ENCODE measurements at places on chromosomes 2 and 18.

- no peak for DNase-seq
Measured at GRCh38 chr2:241049739-241050623, 51.6 kb downstream of the SNED1 start.

DNA sequence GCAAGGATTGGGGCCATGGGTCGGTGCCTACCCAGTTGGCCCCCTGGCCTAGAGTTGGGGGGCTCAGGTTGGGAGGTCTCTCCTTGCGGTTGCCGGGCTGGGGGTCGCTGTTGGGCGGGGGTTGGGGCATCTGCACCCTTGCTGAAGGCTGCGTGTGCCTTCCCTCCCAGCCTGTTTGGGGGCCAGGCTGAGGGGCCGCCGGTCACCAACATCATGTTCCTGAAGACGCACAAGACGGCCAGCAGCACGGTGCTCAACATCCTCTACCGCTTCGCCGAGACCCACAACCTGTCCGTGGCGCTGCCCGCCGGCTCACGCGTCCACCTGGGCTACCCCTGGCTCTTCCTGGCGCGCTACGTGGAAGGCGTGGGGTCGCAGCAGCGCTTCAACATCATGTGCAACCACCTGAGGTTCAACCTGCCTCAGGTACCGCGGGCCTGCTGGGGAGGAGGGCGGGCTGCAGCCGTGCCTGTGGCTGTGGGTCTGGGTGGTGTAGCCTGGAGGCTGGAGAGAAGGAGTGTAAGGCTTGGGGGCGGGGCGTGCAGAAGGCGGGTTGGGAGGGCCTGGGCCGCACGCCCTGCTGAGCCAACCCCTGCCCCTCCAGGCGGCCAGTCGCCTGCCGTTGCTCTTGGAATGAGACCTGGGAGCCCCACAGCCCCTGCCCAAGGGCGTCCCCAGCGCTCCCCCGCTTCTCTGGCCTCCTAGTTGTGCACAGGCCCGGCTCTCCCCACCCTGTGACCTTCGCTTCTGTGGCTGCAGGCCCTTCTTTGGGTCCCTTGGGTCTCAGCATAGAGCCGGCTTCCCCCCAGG is 7.2 kb upstream of the NEU4 start:
- DNase-seq: no peak

DNA sequence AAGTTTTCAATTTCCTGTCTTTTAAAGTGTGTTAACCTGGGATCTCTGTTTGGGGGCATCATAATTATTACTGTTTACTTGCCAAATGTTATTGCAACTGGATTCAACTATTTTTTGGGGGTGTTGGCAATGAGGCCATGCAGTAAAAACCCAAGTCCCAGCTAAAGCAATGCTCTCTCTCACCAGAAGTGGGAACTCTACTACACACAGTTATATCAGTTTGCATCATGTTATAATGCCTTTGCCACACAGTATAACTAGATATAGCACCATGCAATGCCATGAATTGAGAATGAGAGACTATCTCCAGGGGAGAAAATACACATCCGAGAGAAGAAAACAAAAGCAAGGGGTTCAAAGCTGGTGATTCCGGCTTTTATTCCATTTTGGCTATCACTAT is 79.0 kb downstream of the GCA start:
- no peak for DNase-seq

DNA sequence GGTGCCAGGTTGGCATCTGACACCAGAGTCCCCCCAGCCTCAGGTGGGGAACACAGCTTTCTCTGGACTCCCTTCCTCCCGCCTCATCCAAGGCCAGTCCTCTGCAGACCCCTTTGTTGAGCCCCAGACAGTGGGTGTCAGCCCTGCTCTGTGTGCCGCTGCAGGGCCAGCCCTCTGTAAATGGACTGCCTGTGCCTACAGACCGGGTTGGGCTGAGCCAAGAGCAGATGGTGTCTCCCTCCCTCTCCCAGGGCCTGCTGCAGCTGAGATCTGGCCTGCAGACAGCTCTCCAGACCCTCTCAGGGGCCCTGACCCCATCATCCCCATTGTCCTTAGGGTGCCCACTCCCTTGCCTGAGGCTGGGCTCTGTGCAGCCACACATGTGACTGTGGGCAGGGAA is 160.8 kb downstream of the KLHL29 start:
- DNase-seq: no peak

GRCh38 chr18:69127873-69128500 is 272.7 kb upstream of the DOK6 start:
- peak; percentile 15 for DNase-seq

GRCh38 chr2:130341562-130342019 is 1.1 kb upstream of the IMP4 start:
- no peak for DNase-seq

DNA sequence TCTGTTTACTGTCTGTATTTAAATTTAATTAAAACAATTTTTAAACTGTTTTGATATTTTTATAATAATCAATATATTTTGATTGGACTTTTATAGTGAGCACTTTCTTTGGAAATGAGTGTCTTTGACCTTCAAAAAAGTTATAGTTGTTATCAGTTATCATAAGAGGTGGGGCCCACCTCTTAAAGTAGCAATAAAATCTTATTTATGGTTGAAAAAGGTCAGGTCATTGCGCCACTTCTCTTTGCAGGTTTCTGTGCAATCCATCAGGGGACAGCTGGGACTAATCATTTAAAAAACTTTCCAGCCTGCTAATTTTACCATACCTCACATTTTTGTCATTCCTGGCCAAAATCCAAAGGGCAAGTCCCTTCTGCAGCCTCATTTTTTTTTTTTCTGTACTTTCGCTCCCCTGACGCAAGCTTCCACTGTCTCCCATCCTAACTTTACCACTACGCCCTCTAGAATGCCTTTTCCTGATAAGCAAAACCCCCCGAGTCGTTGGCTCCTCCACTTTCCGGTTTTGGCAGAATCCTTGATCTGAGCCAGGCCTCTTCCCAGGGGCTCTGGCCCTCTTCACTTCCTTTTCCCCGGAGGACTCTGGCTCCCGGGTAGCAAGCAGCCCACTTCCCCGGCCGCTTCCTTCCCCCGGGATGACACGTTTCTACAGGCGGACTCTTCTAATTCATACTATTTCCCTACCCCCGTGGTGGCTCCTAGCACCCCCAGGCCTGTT is 1.1 kb upstream of the SEH1L start:
- DNase-seq: peak; percentile 95

DNA sequence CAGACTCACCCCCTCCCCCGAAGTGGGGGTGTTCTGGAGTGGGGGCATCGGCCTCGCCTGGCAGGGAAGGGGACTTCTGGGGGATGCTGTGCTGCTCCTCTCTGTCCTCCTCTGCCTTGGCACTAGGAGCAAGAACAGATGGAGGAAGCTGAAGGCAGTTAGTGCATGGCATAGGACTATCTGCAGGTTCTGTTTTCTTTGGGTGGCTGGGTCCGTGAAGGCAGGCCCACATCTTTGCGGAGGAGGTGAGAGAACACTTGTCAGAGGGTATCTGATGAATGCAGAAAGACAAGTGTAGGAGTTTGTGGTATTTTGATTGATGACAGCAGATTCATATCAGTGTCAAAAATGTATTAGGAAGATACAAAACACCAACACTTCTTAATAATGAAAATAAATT is 411.4 kb downstream of the TSN start:
- no peak for DNase-seq

- no peak for DNase-seq
Measured at GRCh38 chr18:43192408-43192807, 76.9 kb upstream of the RIT2 start.
